ENCODE measurements at places on chromosomes 13 and 19.

DNA sequence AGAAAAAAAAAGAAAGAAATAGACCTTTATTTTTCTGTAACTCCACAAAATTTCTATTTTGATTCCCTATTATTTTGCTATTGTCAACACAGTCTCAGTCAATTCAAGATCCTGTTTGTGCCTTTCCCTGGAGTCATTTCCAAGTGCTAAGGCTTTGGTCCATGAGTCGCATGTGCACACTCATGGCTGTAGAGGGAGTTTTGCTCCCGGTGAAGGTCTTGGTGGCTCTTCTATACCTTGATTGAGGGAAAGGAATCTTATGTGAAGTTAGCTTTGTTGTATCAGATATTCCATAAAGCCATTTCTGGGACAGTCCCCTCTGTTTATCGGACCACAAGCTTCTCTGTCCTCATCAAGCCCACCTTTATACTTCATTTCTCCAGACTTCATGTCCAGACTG, 58.7 kb upstream of the ALOX5AP start:
- peak; percentile 64 for DNase-seq

GRCh38 chr19:53394522-53394973, 401 bp upstream of the ZNF765 start:
- no peak for DNase-seq

GRCh38 chr13:107534548-107534947, 680.8 kb downstream of the LIG4 start:
- no peak for DNase-seq

DNA sequence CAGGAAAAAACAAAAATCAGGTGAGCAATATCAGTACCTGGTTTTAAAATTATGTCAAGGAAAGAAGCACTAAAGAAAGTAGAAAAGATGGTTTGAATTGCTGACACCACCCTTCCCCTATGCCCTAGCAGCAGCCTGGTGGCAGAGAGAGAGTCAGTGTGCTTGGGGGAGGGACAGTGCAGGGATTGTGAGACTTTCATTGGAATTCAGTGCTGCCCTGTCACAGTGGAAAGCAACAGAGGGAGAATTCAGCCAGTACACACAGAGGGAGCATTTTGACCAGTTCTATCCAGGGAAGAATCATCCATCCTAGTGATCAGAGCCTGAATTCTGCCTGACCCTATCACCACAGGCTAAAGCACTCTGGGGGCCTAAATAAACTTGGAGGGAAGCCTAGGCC, 222.4 kb upstream of the PCDH17 start:
- DNase-seq = no peak

DNA sequence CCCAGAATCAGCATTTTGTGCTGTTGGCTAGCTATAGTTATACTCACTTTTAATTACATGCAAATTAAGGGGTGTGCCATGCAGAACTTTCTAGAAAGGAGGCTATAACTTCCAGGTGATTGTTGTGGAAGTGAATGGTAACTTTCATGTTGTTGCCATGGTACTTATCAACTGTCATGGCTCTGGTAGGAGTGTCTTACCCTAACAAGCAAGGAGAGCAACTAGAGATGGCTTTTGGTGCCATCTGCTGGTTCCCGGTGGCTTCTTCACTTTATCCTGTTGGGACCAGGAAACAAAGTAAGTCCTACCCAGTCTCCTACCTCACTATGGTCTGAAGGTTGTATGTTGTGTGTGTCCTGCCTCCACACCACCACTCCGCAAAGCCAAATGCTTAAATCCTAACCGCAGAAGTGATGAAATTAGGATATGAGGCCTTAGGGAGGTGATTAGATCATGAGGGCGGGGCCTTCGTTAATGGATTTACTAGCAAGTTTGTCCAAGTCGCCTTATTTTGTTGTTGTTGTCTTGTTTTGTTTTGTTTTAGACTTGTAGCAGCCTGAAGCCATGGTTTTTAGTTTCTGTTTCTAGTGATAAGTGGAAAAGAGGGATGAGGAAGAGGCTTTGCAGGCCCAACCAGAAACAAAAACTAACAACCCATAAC, 22.6 kb downstream of the FBXL12 start:
- DNase-seq = peak; percentile 94

DNA sequence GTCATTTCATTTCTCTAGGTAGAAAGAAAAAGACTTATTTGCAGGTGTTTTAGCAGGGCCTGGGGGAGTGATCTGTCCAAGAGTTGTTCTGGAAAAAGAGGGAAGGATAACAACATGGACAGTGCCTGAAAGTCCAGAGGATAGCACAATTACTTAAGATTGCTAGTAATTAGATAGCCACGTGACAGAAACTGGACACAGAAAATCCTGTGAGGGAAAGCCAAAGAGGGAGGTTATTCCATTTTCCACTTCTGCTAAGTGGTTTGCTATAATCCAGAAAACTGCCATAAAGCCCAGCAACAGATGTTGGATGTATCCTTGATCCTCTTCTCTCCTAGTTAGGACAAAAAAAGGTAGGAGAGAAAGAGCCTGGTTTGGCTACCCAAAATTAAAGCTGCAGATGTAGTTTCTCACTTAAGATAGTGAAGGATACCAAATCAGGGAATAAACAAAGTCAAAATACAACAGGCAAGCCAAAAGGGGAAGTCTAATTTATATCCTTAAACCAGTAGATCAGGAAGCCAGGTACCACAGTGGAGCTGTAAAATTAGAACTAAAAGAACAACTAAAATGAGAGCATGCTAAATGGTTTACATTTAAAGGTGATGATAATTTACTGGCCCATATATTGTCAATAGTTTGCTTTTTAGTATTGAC, 140.2 kb downstream of the VWA8 start:
- DNase-seq = no peak

DNA sequence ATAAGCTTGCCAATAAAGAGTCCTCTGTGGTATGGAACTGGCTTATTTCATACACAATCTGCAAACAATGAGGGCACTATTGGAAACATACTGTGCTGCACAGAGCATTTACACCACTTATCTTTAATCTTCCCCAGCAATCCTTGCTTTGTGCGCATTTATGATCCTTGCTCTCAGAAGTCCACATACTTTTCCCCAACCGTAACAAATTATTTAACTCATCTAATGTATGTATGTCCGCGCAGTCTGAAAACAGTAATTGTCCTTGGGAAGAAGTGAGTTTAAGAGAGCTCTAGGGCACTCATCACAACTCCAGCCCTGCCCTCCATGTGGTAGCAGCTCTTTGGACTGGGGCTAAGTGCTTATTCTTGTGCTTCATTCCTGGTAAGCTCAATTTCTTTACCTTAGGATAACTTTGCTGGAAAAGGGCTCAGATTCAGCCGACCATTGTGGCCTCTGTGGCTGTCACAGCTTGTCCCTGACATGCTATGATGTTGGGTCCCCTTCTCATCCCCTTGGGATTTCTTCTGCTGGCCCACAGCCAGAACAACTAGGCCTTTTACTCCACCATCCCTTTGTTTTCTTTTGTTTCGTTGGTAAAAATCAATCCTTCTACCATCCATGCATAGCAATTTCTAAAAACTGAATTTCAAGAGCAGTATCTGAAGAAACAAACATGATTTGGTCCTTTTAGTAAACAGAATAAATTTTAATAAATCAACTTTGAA, 152.7 kb downstream of the TNFRSF19 start:
- no peak for DNase-seq

DNA sequence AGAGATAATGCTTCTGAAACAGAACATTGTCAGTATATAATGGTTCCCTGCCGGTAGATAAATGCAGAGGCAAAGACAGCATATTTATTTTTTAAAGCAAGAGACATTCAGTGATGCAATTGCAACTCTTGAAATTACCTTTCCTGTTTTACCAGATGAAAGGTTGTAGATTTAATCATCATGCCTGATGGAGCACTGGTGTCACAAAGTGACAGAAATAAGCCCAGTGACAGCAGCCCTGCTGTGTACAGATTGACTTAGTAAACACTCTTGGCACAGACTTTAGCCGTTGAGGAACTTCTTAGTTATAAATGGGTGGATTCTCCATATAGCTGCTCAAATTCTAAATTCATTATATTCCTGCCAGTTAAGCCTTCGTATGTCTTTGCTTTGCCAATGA, 172.5 kb downstream of the ITGBL1 start:
- DNase-seq = no peak

DNA sequence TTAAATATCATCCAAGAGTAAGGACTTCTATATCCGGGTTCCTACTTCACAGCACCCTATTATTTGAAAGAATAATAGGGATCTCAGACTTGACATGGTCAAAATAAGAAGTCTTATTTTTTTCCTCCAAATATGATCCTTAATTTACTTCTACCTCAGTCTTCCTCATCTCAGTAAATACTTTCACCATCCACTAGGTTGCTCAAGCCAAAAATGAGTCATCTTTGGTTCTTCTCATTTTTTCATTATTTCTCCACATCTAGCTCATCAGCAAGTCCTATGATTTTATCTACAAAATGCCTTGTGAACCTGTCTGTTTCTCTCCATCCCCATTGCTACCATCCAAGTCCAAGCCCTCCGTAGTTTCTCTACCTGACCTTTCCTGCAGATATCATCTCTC, 121.9 kb upstream of the GJB6 start:
- peak; percentile 72 for DNase-seq

DNA sequence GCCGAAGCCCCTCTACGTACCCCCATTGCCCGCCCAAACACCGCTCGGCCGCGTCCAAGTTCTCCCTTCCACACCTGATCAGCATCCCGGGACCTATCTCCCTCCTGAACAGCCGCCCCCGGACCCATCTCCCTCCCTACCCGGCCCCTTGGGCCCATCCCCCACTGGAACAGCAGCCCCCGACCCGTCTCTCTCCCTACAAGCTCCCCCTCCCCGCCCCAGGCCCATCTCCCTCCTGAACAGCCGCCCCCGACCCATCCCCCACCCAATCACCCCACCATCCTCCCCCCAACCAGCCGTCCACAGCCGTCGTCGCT, 610 bp downstream of the ZSCAN1 start:
- no peak for DNase-seq

DNA sequence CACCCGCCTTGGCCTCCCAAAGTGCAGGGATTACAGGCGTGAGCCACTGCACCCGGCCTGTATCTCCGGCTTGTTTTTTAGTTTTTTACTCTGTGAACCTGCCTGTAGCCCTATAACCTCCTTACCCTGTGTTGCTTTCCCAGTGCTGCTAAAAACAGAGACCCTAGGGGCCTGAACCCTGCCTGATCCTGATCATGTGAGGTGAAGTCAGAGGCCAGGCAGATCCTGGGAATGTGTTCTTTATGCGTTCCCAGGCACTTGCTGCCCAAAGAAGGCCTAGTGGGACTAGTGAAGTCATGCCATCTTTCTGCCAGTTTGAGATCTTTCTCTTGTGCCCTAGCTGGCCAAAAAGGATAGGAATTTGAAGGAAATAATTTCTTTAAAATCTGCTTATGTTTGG, 4.6 kb downstream of the UBA2 start:
- no peak for DNase-seq

DNA sequence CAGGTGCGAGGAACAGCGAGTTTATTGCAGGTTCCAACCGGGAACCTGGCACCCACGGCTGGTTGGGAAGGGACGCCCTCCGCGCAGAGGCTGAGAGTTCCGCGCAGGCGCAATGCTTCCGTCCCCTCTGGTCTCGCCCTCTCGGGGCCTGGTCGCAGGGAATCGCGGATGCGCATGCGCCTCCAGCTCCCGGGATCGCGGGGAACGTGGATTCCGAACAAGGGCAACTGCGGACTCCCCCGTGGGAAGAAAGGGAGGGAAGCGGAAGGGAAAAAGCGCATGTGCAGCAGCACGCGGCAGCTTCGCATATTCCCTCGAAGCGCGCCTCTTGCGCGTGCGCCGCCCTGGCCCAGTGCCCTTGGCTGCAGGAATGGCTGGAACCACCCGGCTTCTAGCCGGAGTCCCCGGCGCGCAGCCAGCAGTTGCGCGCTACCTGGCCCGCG, 1.1 kb downstream of the TSSK6 start:
- DNase-seq = no peak

DNA sequence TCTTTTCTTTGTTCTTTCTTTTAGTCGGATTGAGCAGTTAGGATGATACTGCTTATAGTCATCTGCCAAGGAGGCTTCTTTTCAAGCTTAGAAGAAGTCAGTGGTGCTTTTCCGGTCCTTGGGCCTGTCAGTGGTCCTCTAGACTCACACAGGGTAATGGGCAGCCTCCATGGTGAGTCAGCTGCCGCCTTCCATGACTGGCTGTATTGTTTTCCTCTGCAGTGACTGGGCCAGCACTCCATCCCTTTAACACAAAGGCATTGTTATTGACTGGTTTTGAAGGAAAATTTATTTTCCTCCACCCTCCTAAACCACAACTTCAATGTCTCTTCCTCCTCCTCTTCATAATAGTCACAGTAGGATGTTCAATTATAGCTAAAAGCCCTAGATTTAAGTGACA, 47.1 kb upstream of the CNMD start:
- DNase-seq = no peak

DNA sequence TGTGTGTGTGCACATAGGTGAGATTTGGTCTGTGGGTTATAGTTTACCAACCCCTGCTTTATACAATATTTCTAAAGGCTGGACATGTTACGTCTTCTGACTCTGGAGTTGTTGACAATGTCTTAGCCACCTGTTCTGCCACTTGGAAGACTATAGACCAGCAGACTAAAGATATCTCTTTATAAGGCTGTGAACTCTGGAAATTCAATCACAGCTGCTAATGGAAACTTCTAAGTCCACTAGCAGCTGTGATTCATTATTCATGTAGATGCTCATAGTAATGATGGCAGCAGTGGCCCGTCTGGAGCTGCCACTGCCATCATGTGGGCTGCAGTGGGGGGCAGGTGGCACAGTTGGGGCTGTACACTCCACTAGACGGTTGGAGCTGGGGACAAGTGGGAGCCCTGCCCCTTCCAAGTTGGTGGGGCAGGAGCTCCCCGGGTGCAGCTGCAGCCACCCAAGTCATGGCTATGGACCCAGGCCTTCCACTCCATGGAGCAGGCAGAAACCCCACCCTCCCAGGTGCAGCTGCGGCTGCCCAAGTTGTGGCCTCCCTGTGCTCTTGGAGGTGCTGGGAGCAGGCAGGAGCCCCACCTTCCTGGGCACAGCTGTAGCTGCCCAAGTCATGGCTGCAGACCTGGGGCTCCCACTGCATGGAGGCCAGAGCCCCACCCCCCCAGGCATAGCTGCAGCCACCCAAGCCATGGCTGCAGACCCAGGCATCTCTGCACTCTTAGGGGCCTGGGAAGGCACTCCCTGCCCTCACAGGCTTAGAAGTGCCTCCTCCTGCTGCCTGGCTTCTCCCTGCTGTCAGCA, 8.8 kb downstream of the IGFL4 start:
- DNase-seq = no peak

GRCh38 chr13:27968316-27969081, 616 bp downstream of the CDX2 start:
- no peak for DNase-seq

GRCh38 chr19:1407528-1408299, at the start of gene DAZAP1:
DAZAP1 (plus strand) TSS chr19:1407586; CDS start chr19:1407774, 188 bp downstream.
- no peak for DNase-seq

GRCh38 chr13:96822895-96823294, 171.4 kb downstream of the OXGR1 start:
- peak; percentile 68 for DNase-seq

DNA sequence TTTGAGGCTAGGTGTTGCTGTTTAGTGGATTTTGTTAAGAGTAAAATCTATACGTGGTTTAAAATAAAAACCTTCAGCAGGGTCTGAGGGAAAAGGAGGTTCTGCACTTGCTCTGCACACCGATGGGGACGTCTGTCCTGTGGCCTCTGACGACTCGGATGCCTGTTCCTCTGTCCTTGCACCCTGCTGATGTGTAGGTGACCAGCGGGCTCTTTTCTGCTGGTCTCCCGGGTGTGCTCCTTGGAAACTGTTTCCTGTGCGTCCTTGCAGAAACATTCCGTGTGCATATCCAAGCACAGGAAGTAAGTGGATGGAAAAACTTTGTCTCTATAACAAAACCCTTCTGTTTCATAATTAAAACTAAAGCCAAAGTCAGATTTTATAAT, 3.8 kb downstream of the ATP4B start:
- no peak for DNase-seq

GRCh38 chr19:55283548-55284377, at the start of gene BRSK1:
BRSK1 (plus strand) TSS chr19:55283997; CDS start chr19:55284443, 446 bp downstream.
- no peak for DNase-seq
